Stimulated activated CD4-positive, alpha-beta T cell treated with anti-CD3 and anti-CD28 coated beads, Interleukin-1b, Interleukin-23, amount 100 ng/mL, for 1 hour (primary cell): ENCODE measurements at places on chromosomes 13 and 19.
A peak's percentile ranks its signal among the peaks of the same experiment; 100 is the strongest.

DNA sequence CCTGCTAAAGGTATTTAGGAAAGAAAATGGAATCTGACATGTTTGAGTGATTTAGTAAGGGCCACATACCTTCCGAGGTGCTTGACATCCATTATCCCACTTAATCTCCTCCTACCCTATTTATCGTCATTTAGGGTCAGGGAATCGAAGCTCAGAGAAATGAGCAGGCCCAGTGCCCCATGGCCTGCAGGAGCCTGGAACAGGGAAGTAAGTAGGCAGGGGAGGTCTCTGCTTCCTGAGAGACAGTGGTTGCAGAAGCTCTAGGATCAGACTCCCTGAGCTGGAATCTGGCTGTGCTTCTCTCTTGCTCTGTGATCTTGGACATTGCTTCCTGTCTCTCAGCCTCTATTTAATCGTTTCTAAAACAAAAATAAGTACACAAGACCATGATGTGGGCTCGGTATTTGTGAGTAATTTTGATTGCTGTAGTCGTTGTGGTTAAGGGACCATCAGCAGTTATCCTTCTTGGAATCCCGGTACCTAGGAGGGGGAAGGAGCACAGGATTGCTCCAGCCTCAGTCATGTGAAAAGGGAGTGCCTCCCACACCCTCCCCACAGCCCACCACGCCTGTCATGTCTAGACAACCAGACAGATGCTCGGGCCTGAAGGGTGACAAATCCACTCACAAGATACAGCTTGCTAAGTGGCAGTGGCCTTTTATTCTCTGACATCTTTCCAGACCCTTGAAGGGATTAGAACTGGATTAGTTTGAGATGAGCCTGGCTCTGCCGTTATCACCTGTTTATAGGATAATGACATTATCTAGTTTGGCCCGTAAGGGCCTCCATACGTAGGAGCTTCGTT lies 169.2 kb upstream of the TSHZ3 start:
- DNase-seq, result no peak

DNA sequence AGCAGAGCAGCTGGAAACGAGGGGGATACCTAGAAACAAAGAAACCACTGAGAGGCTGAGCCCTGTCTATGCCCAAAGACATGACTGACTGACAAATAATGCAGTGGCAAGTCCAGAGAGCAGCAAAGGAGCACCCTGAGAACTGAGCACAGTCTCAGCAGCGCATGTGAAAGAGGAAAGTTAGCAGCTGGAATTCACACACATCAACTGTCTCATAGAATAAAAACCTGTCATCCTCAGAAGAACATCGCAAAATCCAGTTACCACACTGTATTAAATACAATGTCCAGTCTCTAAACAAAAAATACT lies 24.1 kb upstream of the DLEU7 start:
- no peak for DNase-seq

DNA sequence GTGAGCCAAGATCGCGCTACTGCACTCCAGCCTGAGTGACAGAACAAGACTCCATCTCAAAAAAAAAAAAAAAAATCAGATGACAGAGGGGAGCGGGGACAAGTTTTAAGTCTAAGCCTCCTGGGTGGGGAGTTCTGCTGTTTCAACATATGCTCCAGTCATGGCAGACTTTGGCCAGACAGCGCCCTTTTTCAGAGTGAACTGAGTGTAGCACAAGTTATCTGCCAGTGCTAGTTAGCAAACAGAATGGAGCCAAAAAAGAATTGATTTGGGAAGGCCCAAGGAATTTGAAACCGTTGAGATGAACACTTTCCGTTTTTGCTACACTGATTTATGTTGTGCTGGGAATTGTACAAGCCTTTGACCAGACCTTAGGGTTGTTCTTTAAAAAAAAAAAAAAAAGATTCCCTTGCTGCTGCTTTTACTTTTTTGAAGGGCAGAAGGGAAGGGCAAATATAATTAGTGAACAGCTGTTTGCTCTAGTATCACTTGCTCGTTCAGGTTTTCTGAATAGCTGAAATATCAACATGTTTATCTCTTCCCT lies 5.7 kb downstream of the ACTN4 start:
- no peak for DNase-seq

- no peak for DNase-seq
These were observed 16.9 kb upstream of the BTBD2 start for GRCh38 chr19:2032296-2032941.

DNA sequence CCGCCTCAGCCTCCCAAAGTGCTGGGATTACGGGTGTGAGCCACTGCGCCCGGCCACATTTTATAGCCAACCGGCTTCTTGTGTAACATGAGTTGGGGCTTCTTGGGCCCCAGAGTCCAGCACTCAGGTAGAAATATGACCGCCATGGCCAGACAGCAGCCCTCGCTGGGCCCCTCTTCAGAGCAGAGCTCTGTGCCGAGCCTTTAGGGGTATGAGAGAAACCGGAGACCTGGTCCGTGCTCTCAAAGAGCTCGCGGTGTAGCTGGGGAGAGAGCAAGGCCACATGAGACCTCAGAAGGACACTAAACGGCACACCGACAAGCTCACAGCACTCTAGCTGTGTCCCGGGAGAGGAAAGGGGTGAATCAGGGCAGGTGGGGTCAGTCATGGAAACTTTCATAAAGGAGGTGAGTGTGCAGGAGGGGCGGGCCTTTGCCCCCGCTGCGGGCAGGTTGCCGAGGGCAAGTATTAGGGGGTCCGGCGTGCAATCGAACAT lies 15.8 kb downstream of the ACTN4 start:
- DNase-seq, result no peak

DNA sequence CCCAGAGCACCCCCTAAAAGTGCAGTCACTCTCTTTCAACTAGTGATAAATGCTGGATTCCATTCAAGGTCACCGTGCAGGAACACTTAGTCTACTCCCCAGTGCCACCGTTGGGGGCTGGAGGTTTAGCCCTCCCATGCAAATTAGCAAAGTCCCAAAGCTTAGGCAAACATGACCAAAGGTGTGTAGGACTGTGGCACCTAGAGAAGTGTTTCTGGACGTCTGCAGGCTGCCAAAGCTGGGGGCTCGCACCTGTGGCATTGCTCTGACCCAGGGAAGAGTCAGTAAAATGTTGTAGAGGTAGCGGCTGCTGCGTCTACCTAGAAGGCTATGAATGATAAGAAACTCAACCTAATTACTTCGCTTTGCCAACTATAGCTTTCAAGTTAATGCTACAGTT lies 13.9 kb downstream of the COL4A1 start:
- no peak for DNase-seq

DNA sequence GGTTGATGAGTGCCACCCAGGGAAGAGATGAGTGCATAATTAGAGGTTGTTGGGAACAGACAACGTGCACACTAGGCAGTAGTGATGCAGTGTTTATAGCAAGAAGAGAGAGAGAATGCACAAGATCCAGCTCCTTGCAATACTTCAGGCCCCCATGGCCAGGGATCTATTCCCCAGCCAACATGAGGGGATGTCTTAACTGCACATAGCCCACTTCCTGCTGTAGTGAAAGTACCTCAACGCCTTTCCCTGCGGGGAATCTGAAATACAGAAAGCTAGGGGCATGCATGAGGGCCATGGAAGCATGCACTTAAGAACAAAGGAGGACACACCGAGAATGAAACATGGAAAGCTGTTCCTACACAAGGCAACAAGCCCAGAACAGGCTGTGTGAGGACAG lies 636.7 kb upstream of the GPC6 start:
- no peak for DNase-seq

DNA sequence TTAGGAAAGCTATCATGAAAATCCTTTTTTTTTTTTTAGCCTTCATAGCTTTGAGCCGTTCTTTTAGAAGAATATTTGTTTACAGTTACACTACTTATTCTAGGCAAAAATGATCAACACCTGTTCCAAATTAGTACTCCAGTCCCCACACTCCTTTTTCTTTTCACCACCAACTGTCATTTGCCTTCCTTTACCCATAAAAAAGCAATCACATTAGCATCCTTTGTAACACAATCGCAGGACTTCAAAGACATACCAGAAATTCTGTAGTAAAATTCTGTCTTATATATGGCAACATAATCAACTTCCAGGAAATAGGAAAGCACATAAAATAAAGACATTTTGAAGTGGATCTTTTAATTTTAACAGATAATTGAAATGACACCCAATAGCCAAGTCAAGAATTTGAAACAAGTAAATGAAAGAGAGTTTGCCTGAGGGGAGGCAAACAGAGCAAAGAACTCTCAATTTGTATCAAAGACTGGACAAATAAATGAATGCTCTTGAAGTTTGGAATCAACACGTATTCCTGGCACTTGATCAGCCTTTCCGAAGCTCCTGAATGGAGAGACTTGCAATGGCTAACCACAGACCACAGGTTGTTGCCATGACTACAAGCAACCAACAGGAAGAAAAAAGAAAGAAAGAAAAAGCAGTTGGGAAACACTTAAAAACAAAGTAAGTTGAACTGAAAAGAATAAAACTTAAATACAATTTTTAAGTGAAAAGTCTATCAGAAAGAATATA lies 206.8 kb downstream of the PCDH9 start:
- DNase-seq, result no peak

GRCh38 chr19:33514885-33515551 lies 6.6 kb downstream of the PEPD start:
- no peak for DNase-seq

DNA sequence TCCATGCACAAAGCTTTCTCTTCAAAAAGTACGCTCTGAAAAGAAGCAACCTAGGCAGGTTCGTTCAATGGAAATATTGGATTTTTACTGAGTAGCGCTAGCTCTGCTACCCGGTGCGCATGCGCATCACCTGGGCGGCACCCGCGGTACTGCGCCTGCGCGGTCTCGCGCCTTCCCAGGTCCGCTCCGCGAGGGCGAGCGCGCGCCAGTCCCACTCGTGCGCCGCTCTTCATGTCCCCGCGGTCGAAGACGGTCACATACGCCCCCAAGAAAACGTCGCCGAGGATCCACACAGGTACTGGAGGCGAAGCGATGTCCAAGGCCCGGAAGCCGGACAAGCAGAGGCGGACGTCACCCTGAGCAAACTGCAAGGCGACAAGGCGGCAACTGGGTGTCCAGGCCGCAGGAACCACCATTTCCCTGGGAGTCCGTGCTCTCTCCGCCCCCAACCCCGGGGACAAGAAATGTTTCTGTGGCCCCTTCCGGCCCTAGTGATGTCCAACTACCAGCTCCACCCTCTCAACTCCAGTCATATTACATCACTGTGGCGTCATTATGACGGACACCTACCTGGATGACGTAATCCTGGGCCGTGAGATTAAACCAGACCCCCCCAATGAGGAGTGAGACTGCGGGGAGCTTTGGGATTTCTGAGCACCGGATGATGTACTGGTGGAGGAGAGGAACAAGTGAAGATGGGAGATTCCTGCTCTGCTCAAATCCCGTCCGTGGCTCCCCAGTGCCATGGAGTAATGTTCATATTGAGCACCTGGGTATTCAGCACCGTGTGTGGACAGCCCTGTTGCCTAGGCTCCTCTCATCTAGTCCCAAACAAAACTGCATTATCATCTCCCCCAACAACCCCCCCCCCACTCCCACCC lies 4.8 kb upstream of the KCNC3 start:
- peak; percentile 74 for DNase-seq

GRCh38 chr19:29216021-29216420 lies 3.1 kb upstream of the UQCRFS1 start:
- DNase-seq, result no peak

GRCh38 chr13:47126432-47126831 lies 229.6 kb upstream of the HTR2A start:
- no peak for DNase-seq

DNA sequence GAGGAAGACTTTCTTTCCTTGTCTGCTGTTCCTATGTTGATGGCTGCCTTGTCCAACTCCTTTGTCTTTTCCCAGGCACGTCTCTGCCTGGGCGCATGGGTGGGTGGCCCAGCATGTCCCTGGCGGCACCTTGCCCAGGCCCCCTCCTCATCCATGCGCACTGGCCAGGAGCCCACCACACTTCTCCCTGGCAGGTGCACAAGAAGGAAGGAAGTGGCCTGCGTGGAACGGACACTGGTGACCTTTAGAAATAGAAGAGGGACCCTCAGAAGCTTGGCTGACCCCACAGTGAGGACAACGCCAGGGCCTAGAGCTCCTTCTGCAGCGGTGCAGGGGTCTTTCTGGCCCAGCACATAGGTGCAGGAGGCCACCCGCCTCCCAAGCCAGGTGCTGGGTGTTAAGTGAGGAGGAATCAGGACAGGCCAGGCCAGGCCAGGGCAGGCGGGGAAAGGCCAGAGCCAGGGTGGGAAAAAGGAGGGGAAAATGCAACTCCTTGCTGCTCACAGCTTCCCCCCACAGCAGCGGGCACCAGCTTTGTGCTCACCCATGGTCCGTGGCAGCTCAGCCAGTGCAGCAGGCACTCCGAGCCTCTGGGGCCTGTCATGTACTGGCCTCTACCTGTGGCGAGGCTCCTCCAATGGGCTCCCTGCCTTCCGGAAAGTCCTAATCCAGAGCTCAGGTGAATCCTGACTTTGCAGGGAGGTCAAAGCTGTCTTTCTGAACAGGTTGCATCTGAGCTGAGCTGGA lies 104.0 kb downstream of the SOX1 start:
- no peak for DNase-seq

GRCh38 chr19:49851456-49852259 lies 699 bp downstream of the PTOV1 start:
- no peak for DNase-seq

DNA sequence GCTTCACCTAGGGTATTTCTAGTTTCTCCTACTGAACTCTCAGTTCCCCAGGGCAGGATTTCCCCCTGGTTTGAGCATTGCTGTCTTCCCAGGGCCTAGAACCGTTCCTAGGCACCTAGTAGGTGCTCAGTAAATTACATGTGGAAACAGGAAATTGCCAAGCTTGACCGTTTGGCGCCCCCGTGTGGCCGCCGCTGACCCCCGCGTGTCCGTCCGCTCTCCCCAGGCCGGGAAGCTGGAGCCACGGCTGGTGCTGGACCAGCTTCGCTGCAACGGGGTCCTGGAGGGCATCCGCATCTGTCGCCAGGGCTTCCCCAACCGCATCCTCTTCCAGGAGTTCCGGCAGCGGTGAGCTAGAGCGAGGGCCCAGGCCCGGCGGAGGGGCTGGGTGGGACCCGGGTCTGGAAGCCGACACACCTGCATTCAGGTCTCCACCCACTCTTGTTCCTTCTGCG lies 55.5 kb downstream of the MYH14 start:
- DNase-seq, result no peak

- DNase-seq, result no peak
These were observed 26.5 kb downstream of the MRPL57 start for GRCh38 chr13:21202767-21203531.

GRCh38 chr19:32201636-32202051 lies 143.8 kb upstream of the ZNF507 start:
- DNase-seq, result no peak

DNA sequence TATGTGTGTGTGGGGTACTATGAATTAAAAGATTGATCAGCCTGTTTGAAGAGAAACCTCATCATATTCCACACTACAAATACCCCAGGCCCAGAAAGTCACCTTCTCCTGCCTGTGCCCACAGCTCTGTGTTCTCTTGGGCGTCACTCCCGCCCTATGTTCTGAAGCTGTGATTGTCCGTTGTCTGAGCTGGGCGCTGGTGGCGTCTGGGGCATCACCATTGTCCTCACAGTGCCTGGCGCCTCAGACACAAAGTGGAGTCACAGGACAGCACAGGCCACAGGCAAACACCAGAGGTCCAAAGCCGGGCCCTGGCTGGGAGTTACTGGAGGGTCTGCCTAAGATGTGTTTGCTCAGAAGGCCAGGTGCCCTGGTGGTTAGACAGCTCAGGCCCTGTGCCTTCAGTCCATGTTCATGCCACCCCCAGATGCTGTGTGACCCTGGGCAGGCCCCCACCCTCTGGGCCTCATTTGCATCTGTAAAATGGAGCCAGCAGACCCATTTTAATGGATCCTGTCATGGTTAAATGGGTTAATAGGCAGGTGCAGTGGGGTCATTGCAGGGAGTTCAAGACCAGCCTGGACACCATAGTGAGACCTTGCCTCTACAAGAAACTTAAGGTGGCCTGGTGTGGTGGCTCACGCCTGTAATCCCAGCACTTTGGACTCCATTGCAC lies 34.5 kb downstream of the DNM2 start:
- no peak for DNase-seq

GRCh38 chr19:11496391-11497163 lies 9.1 kb downstream of the ZNF653 start:
- no peak for DNase-seq
